Endothelial cell of umbilical vein (primary cell): ENCODE measurements at places on chromosomes 2 and 18. TPM values are rescaled to one million over a fixed set of nuclear protein-coding genes. Genes with fewer than 3 reads are reported as not detected.

DNA sequence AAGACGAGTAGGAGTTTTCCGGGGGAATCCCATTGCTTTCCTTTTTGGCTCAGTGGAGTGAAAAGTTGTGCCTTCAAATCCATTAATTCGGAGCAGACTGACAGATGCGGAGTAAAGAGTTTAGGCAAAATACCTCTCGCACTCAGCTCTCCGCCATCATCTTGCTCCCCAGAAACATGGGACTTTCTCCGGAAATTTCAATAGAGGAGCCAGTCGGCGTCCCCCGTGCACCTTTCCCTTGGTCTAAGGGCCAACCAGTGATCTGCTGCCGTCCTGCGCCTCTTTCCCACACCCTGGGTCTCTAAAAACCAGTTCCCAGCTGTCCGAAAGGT is 318 bp downstream of the TYW5 start:
- no peak for DNase-seq

DNA sequence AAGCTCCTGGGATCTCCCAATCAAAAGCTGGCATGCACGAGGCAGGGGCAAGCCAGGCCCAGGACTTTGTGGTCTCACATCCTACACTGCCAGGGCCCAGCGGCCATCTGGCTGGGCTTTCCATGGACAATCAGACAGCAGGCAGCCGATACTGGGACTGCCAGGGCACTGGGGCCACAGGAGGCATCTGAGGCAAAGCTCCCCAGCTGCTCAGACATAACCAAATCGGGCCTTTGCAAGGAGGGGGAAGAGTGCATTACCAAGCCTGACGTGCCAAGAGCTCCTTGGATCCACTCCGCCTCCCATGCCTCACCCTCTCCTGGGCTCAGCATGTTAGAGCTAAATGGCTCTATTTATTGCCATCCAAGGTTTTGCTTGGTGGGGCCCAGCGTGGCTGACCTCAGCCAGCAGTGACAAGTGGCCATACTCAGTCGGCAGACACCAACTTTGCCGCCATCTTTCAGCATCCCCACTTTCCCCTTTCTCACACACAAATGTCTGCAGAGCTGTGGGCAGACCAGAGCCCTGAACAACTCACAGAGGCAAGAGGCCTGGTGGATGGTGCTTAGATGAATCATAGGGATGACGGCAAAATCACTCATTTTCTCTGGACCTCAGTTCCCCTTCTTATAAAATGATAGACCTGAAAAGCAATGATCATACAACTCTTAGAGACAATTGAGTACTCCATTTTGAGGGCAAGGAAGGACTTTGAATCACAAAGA is 200.8 kb downstream of the TTC32 start:
- no peak for DNase-seq

- DNase-seq, result no peak
These were observed 100.2 kb downstream of the STPG4 start for GRCh38 chr2:47054868-47055267.

The ARHGEF33 gene
- 0.03 and 0.15 TPM in 2 replicates for polyA plus RNA-seq

The ID2 gene
- 29.1 and 31.9 TPM in 2 replicates for polyA plus RNA-seq

The TEX44 gene
- not detected in 2 replicates for polyA plus RNA-seq
